ENCODE measurements at places on chromosomes 1 and 21.

DNA sequence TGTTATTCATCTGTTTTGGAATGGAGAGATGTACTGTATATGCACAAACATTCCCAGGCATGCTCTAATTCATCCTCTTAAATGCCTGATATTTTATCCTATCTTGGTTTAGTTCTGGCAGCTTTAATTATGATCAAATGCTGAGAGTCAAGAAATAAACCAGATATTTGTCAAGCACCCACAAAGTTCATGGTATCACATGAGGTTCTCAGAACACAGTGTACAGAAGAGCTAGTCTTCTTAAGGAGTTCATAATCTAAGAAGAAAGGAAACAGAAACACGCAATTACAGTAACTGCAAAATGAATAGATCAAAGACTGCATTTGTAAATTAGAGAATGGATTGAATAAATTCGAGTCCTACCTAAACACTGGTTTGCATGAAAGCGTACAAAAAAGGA lies 58.3 kb upstream of the KCNH1 start:
- no peak for DNase-seq

GRCh38 chr1:55893155-55893554 lies 678.0 kb upstream of the USP24 start:
- DNase-seq, result no peak

DNA sequence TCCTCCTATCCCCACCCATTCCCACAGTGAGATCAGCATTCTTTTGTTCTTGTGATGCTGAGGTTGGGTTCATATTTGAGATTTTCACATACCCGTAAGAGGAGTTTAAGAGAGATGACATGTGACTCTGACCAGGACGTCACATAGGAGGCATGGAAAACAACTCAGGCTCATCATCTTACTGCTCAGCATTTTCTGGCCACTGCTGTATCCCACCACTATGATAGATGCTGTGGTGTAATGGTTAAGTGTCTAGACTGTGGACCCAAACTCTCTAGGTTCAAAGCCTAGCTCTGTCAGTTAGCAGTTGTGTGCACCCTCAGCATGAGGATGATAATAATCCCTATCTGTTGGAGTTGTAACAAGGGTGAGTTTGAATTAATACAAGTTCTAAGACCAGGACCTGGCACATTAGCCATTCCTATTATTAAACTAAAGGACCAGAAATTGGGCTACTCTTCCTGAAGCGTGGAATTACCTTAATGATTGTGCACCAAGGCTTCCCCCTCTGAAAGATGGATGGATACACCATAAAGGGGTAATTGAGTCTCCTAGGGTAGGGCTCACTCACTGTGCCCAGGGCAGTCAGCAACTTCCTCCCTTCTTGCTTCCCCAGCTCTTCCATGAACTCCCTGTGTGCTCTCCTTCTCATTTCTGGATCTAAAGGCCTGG lies 40.9 kb downstream of the LGR6 start:
- no peak for DNase-seq

- DNase-seq, result no peak
These were observed 77.8 kb downstream of the TMEM53 start for GRCh38 chr1:44596511-44596910.

DNA sequence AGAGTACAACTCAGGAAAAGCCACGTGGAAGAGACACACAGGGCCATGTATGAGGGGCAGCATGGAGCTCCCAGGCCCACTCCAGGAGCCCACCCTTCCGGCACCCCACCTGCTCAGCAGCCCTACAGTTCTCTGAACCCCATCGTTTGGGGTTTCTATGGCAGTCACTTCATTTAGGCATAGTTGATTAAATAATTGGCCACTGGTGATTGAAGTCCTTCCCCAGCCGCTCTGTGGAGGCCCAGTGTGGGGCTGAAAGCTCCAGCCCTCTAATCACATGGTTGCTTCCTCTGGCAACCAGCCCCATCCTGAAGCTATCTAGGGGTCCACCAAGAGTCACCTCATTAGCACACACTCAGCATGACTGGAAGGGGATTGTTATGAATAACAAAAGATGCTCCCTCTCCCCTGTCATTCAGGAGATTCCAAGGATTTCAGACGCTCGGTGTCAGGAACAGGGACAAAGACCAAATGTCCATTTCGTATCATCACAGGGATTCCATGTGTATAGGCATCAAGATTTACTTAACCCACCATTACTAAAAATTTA lies 12.2 kb upstream of the S100A7A start:
- no peak for DNase-seq

DNA sequence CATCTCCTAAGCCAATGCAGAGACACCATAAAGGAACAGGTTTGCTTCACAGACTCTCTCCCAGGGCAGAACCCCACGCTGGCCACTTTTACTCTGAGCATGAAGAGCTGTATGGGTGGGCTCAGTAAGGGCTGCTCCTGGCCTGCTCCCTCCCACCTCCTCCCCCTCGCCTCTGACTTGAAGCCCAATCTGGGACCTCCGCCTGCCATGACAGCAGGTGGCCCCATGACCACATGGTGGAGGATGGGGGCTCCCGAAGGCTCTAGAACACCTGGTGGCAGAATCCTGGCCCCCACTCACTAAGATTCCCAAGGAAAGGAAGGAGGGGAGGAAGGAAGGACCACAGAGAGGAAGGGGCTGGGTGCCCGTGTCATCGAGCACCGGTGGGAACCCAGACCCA lies 23.7 kb downstream of the CASZ1 start:
- DNase-seq, result no peak

DNA sequence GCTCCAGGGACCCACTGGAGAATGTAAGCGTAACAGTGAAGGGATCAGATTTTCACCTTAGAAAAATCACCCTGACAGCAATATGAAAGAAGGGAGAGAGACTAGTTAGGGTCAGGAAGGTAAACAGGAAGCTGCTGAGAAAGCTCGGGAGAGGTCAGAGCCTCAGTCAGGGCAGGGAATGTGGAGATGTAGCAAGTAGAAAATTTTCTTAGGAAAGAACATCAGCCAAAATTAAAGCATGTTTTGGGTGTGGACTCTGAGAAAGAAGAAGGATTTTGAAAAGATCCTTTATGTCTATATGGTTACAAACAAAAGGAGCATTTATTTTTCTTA lies 16.7 kb upstream of the ERICH3 start:
- DNase-seq, result no peak

DNA sequence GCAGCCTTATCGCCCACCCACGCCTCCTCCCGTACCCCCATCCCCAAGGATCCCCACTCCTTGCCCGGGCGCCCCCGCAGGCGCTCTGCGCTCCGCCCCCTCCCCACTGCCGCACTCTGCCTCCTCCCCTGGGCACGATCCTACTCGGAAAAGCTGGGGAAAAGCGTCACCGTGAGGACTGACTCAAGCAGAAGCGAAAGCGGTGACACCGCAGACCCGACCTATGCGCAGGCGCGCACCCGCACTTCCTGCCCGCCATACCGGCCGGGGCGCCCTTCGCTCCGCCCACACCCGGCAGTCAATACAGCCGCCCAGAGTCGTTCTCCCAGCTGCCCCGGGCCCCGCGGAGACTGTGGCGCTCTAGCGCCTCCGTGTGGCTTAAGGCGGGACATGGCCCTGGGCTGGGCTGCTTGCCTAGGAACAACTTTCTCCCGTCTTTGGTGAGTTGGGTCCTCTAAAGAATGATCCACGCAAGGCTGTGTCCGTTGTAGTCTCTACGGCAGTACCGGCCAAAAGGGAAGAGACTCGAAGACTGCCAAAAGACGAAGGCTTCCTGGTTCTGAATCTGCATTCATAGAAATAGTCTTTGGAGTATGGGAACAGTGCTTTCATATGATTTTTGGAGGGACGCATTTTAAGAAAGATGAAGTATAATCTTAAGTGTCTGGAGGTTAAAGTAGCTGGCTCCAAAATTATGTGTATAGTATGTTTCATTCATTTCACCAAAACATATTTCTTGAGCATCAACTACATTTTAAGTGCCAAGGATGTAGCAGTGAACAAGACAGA lies at the start of gene OMA1:
Gene OMA1, minus strand, starts transcription at position 207 of the 789 bp plus-strand sequence. CDS start 7,432 bp downstream, outside the sequence.
- peak; percentile 98 for DNase-seq

- no peak for DNase-seq
These were observed 7.0 kb downstream of the FCAMR start for GRCh38 chr1:206963119-206963712.

DNA sequence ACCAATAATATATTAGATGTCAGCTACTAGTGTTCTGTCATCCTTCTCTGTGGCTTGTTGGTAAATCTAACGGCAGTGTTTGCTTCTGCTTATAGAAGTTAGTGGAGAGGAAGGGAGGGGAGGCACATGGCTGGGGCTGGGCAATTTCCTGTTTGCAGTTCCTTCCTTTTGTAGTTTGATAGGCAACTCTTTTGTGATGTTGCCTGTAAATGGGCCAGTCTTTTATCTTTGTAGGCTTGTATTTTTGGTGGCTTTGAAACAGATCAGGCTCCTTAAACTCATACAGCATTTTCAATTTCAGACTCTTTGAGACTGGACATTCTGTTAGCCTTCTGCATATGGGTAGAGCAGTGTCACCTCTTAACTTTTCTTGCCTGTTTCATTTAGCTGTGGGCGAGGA lies 48.1 kb downstream of the CDC14A start:
- DNase-seq, result peak; percentile 87

DNA sequence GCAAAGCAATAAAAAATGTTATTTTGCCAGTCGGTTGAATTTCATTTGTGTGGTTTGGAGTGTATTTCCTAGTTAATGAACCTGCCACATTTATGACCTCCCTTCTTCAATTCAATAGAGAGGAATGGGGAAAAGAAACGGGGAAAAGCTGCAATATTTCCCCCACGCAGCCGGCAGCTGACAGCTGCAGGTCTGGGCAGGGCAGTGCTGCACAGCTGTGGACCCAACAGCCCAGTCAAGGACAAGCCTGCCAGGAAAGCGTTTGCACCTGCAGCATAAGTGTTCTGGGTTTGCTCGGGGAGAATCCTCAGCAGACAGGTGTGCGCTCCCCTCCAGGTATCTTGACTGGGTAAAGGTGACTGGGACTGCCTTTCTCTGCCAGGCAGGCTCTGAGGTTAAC lies 53.4 kb downstream of the FBXO2 start:
- no peak for DNase-seq

DNA sequence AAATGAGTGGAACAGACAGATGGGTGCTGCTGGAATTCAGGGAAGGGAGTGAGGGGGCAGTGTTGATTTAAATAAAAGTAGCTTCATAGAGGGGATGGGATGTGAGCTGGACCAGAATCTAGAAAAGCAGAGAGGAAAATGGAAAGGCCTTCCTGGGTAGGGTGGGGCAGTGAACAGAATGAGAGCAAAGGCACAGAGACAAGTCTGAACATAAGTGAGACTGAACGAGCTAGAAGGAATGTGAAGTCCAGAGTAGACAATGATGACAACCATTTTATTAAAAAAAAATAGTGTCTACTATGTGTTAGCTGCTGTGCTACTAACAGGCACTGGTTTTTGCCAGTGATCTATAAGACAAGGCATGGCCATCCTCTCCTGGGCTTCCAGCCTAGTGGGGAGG lies 36.0 kb downstream of the ELK4 start:
- no peak for DNase-seq

DNA sequence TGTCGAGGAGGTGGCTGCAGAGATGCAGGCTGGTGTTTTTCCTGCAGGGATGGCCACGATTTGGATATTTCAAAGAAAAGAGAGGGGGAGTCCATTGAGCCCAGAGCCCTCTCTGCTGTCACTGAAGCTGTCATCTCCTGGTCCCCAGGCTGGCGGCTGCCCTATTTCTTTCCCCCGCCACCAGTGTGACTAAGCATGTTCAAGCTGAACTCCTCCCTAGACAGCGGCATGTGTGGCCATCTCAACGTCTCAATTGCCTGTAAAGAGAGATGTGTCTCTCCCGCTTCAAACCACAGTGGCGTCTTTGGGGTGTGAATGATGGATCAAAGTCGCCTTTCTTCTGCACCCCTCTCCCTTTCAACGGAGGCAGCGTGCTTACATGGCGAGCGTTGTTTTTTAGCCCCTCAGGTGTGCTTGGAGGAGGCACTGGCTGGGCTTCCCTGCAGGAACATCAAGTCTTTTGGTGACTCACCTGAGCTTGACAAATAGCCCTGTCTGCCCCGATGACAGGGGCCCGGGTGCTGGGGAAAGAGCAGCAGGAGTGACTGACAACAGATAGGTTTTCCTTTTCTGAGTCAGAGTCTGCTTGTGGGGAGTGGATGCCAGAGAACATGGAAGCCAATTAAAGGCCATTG lies 346.4 kb upstream of the AJAP1 start:
- no peak for DNase-seq

- DNase-seq, result no peak
These were observed 35.4 kb downstream of the WNT2B start for GRCh38 chr1:112544011-112544688.

DNA sequence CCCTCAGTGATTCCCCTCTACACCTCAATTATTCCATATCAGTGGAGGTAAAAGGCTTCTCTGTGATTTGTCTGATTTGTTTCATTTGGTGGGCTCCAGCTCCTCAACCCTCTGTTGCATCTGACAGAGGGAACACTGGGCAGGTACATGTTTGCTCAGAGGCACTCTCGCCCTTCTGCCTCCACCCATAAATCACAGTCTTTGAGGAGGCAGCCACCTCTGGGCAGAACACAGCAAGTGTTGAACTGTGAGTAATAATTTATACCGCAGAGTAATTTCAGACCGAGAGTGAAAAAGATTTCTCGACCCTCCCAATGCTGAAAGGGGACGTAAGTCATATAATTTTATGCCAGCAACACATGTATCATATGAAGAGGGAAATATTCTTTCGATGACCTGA lies 330.1 kb upstream of the PBX1 start:
- DNase-seq, result no peak

- no peak for DNase-seq
These were observed 258.5 kb downstream of the BACH1 start for GRCh38 chr21:29557200-29557599.

GRCh38 chr1:44924835-44925464 lies 61.4 kb downstream of the EIF2B3 start:
- no peak for DNase-seq

GRCh38 chr21:22764222-22764621 lies 1766.0 kb downstream of the NCAM2 start:
- no peak for DNase-seq

DNA sequence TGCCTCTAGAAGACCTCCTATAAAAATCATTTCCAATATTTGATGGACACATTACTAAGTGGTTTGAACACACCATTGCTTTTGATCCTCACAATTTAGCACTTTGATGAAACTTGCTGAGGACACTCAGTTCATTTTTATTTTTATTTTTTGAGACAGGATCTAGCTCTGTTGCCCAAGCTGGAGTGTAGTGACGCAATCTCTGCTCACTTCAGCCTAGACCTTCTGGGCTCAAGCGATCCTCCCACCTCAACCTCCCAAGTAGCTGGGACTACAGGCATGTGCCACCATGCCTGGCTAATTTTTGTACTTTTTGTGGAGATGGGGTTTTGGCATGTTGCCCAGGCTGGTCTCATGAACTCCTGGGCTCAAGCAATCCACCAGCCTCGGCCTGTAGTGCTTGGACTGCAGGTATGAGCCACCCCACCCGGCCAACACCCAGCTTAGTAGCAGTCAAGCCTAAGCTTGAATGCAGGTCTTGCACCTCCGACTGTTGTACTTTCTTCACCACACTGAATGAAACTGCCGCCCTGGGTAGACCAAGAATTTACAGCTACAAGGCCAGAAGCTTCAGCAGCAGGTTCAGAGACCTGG lies 24.8 kb upstream of the ATP2B4 start:
- DNase-seq, result no peak

GRCh38 chr1:245255783-245256182 lies 101.0 kb downstream of the KIF26B start:
- no peak for DNase-seq

All from CD4-positive, alpha-beta T cell treated with Interleukin-12 subunit alpha and Interleukin-12 subunit beta, for 1 hour (primary cell).